ENCODE measurements at places on chromosomes 12 and 14.

DNA sequence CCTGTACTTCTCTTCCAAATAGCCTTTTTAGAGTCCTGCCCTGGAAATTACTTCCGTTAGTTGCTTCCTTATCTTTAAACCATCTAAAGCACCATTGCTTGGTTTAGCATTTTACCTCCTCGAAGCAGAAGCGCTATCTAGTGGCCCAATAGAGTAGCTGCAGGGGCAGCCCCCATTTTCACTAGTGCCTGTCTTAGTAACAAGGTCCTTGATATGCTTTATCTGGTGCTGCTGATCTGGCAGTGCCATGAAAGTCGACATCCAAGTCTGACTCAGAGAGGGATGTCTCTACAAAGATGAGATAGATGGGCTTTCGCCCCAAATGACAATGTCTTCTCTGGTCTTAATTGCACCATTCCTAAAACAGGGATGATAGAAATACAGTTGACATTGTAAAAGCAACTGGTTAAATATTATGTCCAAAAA, 25.0 kb upstream of the CIT start:
- peak; percentile 56 for DNase-seq

GRCh38 chr14:65627315-65627714, 214.8 kb downstream of the FUT8 start:
- no peak for DNase-seq

DNA sequence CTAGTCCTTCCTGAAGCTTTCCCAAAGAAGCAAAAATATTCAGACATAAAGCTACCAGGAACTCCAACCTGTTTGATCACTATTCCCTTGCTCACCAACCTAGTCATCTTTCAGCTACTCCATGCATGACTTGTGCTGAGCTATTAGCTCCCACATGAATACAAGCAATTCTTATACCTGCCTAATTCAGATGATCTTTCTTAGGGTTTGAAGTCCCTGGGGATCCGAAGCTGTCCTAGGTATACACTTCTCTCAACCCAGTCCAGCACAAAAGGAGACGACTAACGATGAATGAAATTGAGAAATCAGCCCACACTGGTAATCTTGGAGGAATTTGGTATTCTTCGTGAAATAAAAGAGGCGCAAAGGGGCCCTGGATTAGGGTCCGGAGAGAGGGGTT, 631 bp upstream of the PTGR2 start:
- no peak for DNase-seq

- no peak for DNase-seq
Measured at GRCh38 chr12:41681898-41682297, 462.8 kb downstream of the GXYLT1 start.

DNA sequence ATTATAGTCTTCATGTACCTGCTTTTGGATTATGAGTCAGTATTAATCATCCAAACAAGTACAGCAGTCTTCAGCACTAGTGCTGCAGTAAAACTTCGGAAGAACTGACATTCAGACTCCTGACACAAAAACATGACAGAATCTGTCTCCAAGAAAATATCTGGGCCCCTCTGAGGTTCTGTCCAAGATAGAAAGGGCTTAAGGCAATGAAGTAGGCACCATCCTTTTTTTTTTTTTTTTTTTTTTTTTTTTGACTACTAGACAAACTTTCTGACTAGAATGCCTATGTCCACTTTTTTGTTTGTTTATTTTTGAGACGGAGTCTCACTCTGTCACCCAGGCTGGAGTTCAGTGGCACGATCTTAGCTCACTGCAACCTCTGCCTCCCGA, 112.5 kb downstream of the MED13L start:
- DNase-seq = peak; percentile 35

Data from fibroblast of skin of abdomen (primary cell).